ENCODE measurements at places on chromosomes 2 and 18.

DNA sequence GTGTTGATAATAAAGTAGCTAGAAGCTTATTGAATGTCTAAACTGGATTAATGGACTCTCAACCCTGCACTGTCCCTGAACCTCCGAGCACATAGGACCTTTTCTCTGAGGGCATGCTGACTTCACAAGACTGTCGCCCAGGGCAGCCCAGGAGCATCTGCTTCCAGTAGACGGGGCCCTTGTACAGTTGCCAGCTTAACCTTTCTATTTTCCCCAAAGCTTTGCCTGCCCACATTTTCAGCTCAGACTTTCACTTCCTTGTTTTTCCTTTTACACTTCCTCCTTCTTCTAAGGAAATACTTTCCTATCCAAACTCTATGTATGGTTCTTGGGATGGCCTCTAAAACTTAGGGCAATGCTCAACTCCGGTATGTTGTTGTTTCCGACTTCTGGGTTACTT lies 1.3 kb downstream of the VWA3B start:
- DNase-seq: no peak

- DNase-seq: no peak
These were observed 251.9 kb upstream of the CHAC2 start for GRCh38 chr2:53515435-53516332.

- DNase-seq: no peak
These were observed 182.0 kb upstream of the TRIB2 start for GRCh38 chr2:12534646-12535263.

- no peak for DNase-seq
These were observed 202.1 kb upstream of the SMAD7 start for GRCh38 chr18:49152885-49153284.

GRCh38 chr2:39730685-39731302 lies 48.3 kb downstream of the THUMPD2 start:
- DNase-seq: no peak

- no peak for DNase-seq
These were observed 49.9 kb upstream of the CALCRL start for GRCh38 chr2:187497858-187498463.

DNA sequence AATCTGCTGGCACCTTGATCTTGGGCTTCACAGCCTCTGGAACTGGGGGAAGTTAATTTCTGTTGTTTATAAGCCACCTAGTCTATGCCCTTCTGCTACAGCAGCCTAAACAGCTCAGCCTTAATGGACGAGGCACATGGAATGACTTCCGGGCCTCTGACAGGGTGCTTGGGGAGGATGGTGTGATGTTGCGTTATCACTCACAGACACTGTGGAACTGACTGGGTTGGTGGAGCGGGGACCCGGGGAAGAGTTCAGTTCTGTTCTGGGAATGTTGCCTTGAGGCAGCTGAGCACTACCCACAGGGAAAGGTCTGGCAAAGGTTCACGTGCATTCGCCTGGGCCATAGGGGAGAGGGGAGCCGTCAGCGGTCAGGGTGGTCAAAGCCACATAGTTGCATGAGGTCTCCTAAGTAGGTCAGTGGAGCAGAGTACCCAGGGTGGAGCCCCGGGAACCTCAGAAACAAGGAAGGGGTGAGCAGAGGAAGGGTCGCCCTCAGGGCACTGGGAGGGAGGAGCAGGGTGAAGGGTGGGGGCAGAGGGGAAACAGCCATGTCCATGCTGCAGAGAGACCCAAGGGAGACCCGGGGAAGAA lies 36.2 kb downstream of the LRRFIP1 start:
- DNase-seq: no peak

- no peak for DNase-seq
These were observed 8.7 kb upstream of the TXNDC2 start for GRCh38 chr18:9876867-9877654.

GRCh38 chr18:33957707-33958106 lies 267.0 kb downstream of the NOL4 start:
- DNase-seq: no peak

DNA sequence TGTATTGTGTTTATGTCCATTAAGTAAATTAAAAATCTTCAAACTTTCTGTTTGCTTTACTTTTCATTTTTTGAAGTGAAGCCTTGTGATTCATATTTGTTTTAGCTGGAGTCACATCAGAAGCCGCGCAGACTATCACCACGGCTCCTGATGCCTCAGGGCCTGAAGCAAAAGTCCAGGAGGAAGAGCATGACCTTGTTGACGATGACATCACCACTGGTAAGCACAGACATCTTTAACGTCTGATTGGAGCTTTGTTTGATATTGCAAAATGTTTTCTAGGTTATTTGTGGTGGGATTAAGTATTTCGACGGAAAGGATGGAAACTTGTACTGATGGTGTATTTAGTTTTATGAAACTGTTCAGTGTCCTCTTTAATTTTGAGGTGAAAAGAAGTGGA lies 164.8 kb downstream of the WDR7 start:
- no peak for DNase-seq

DNA sequence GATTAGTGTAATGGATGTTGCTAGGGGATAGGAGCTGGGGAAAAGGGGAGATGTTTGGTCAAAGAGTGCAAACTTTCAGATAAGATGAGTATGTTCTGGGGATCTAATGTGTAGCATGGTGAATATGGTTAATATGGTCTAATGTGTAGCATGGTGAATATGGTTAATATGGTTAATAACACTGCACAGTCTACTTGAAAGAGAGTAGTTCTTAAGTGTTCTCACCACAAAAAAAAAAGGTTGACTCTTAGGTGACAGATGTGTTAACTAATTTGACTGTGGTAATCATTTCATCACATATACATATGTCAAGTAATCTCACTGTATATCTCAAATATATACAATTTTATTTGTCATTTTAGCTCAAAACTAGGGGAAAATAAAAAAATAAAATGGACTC lies 121.3 kb upstream of the CD226 start:
- DNase-seq: no peak

DNA sequence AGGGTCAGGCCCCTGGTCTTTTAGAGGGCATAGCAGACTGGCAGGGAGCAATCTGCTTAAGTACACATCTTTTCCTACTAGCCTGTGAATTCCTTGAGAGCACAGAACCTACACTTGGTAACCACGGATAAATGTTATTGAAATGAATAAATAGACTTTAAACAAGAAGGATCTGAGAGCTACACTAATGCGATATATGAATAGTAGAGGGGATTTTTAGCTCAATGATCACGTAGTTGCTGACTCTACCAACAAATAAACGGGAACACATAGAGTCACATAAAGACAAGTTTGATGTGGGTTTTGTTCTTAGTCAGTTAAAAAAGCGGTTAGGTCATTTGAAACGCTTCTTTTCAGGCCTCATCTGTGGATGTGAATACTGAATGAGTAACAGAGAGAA lies 290.3 kb upstream of the CCDC68 start:
- peak; percentile 57 for DNase-seq

DNA sequence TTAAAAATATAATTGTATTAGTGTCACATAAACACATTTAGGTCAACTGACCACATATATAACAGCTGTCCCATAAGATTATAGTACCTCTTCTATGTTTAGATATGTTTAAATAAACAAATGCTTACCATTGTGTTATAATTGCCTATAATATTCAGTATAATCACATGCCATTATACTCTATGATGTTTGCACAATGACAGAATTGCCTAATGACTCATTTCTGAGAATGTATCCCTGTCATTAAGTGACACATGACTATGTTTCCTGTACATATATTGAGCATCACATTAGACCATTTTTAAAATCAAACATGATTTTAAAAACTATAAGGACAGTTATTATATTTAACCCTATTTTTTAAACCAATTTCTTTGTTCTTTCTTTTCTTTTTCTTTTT lies 89.8 kb downstream of the HS6ST1 start:
- DNase-seq: no peak

- no peak for DNase-seq
These were observed 105.9 kb downstream of the ANKRD44 start for GRCh38 chr2:197204519-197205250.

All from GM06990 (cell line).